ENCODE measurements at places on chromosomes 13 and 19.
A peak's percentile ranks its signal among the peaks of the same experiment; 100 is the strongest.

- DNase-seq, result no peak
Measured at GRCh38 chr13:41244556-41244955, 18.8 kb downstream of the MTRF1 start.

- DNase-seq, result no peak
Measured at GRCh38 chr19:43720936-43721335, 5.1 kb downstream of the IRGC start.

DNA sequence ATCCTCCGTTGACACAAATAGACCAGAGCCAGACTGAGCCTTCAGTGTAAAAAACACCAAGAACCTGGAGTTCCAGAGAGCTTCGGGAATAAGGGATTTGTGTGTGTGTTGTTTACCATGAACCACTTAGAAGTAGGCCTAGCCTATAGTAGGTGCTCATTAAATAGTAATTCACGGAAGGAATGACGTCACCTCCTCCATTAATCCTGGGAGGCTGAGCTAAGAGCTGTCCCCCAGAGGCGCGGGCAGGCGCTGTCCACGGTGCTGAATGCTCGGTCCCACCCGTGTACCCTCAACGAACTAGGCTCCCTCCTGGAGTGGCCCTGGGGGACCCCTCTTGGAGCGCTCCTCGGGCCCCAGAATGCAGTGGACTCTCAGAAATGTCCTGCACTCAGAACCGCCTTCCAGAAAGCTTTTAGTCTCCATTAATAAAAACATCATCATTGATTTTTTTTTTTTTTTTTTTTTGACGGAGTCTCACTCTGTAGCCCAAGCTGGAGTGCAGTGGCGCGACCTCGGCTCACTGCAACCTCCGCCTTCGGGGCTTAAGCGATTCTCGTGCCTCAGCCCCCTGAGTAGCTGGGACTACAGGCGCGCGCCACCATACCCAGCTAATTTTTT is 6.5 kb downstream of the UNC13A start:
- no peak for DNase-seq

DNA sequence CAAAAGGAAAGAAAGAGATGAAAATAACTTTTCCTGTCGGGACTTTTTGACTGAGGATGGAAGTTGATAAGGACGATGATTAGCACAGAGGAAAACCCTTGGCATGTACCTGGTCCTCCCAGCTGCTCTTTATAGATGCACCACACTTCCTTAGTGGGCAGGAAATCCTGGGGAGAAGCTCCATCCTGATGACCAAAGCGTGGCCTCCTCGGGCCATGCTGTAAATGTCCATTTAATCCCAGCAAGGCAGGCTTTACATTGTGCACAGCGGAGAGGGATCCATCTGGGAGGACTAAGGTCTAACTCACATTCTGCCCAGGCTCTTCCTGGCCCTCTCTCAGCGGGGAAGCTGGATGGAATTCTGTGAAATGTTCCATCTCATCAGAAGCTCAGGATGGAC is 113.5 kb downstream of the COL4A2 start:
- DNase-seq, result no peak

- DNase-seq, result no peak
Measured at GRCh38 chr19:56270676-56271075, 1.9 kb upstream of the EDDM13 start.

- no peak for DNase-seq
Measured at GRCh38 chr13:113734826-113735125, 24.2 kb upstream of the TMEM255B start.

DNA sequence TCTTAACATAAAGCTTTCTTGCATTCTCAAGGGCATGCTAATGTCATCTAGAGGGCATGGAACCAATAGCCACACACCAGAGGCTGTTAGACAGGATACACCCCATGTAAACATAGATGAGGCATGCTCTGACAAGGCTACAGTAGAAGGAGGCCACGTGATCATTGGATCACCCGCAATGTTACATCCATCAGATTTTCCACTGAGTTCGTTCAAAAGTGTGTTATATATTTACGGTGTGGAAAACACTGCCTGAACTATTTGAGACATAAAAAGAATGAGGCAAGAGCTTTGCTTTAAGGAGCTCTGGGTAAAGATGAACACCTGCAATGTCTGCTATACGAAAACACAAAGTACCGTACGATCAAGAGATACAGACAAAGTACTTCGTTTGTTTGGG is 817.5 kb upstream of the SLC10A2 start:
- DNase-seq, result no peak

DNA sequence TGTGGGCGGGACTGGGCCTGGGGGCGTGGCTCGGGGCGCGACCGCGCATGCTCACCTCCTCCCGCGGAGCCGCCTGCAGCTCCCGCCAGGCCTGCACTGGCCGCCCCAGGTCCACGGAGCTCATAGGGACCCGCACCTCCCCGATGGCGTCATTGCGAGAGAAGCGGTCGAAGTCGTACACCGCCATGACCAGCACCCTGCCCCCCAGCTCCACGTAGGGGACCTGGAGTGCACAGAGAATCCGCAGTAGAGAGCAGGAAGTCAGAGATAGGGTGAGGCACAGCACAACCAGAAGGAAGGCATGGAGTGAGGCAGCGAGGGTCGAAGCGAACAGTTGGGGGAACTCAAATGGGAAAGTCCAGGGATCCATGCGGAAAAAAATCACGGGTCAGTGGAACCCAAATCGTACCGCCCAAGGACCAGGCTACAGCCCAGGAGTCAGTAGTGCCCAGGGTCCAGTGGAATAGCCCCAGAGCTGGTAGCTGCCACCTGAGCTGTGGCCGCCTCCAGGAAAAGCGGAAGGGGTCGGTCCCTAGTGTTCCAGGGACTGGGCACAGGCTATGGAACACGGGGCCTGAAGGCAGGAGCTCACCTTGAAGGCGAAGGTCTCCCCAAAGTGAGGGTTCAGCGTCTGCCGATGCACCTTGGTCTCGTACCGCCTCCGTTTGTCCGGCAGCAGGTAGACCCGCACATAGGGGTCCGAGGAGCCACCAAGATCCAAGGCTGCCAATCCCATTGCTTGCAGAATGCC is 4.8 kb downstream of the SYT5 start:
- DNase-seq, result no peak

- DNase-seq, result no peak
Measured at GRCh38 chr13:50283017-50283416, 267.8 kb downstream of the KCNRG start.

- no peak for DNase-seq
Measured at GRCh38 chr19:681029-682019, 5.1 kb downstream of the FSTL3 start.

DNA sequence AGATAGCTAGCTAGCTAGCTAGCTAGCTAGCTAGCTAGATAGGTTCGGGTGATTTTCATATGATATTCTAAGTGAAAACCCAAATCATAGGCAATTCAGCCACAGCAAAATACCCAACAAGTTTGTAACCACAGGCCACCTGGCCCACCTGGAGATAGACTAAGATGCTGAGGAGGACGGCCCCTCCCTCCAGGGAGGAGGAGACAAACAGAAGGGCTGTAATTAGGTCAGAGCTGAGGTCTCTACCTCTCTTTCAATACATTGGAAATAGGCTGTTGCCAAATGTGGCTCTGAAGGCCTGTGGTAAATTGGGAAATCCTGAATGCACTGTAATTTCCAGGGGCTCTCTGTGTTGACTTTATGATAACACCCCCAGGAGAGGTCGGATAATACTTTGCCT is 382.2 kb downstream of the FGF9 start:
- no peak for DNase-seq

DNA sequence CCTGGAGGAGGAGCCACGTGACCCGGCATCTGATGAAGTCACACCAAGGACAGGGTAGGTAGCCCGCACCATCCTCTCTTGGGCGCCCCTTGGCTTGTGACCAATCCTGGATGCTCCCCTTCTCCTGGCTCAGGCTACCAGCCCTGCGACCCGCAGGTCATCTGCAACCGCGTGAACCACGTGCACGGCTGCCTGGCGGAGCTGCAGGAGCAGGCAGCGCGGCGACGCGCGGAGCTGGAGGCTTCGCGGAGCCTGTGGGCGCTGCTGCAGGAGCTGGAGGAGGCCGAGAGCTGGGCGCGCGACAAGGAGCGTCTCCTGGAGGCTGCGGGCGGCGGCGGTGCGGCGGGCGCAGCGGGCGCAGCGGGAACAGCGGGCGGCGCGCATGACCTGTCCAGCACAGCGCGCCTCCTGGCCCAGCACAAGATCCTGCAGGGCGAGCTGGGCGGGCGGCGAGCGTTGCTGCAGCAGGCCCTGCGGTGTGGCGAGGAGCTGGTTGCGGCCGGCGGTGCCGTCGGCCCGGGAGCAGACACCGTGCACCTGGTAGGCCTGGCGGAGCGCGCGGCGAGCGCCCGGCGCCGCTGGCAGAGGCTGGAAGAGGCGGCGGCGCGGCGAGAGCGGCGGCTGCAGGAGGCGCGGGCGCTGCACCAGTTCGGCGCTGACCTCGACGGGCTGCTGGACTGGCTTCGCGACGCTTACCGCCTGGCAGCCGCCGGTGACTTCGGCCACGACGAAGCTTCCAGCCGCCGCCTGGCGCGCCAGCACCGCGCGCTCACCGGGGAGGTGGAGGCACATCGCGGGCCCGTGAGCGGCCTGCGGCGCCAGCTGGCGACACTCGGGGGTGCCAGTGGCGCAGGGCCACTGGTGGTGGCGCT is 45.9 kb downstream of the SPTBN4 start:
- peak; percentile 2 for DNase-seq

DNA sequence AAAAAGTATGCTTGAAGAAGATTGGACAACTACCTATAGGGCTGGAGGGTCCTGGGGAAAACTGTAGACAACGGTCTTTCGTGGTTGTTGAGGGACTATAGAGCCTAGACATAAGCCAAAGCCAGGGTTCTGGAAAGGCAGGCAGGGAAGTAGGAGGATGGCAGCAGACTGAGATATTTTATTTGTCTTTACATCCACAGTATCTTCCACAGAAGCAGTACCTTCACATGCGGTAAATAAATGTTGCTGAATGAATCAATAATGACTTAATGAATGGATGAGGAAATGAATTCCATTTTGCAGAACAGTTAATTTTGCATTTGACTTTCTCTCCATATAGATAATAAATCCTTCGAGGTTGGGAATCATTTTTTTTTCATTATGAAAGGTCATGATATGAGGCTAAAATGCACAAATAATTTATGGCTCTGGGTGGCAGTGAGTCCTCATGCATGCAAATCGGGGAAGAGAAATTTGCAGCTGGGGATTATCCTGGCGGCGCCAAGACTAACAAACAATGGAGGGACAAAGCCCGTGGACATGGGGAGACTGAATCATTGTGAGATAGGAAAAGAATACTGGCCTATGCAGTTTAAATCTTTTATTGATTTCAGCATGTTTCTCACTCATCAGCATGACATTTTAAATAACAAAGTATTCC is 102.0 kb downstream of the ERCC5 start:
- peak; percentile 13 for DNase-seq

DNA sequence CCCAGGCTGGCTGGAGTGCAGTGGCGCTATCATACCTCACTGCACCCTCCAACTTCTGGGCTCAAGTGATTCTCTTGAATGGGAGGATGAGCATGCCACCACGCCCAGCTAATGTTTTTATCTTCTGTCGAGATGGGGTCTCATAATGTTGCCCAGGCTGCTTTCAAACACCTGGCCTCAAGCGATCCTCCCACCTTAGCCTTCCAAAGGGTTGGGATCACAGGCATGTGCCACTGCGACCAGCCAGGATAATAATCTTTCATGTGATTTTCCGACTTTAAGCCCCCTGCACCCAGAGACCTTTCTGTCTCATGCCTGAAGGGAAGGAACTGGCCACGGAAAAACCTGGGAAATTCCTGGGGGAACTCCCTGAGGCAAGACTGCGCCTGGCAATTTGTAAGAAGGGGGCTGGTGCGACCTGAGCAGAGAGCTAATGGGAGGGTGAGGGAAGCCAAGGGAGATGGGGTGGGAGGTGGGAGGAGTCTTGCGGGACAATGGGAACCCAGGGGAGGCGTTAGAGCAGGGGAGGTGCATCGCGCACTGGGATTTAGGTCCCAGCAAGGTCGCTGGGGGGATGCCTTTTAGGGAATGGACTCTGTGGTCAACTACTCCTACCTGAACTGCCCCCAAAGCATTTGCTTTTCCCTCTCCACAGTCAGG is 1.2 kb upstream of the CCDC124 start:
- DNase-seq, result peak; percentile 30

DNA sequence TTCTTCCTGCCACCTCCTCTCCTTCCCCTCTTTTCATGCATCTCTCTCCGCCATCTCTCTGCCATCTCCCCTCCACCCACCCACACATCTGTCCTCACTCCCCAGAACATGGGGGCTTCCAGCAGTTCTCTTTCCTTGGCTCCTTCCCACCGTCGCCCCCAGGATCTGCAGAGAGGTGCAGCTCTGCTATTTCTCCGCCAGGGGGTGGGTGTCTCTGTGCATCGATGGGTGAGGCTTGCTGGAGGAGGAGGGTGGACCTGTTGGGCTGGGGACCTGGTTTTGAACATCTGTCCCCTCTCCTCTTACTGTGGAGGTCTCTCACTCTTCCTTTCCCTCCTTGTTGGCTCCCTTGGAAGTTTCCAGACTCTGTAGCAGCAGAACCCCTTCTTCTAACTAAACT is 51.7 kb downstream of the MYH14 start:
- DNase-seq, result no peak

DNA sequence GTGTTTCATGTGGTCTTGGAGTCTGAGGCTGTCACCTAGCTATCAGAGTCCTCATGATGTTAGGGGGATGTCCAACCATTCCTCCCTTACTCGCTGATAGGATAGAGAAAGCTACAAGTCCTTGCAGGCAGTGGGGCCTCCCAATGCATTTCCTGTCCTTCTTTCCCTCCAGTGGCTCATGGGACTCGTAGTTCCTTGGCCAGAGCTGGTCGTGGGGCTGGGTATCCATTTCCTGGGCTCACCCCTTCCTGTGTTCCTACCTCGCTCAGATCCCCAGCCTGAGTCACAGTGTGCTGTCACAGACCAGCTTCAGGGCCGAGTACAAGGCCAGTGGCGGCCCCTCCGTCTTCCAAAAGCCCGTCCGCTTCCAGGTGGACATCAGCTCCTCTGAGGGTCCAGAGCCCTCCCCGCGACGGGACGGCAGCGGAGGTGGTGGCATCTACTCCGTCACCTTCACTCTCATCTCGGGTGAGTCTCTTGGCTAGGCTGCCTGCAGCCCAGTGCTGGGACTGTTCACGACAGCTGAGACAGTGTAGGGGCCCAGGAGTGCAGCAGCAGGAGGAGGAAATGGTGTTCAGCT is 19.1 kb downstream of the TMEM150B start:
- DNase-seq, result no peak

DNA sequence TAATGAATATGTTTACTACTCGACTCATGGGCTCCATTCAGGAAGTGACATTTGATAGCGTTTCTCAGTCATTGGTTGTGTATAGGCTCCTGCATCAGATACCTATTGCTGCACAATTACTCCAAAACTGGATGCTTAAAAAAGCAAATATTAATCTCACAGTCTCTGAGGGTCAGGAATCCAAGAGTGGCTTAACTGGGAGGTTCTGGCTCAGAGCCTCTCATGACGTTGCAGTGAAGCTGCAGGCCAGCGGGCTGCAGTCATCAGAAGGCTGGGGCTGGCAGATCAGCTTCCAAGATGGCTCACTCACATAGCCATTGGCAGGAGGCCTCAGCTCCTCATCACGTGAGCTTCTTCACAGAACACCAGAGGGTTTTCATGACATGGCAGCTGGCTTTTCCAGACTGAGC is 525.1 kb upstream of the NBEA start:
- DNase-seq, result peak; percentile 55

GRCh38 chr13:99648066-99648665 is 146.9 kb downstream of the TM9SF2 start:
- no peak for DNase-seq
